SW 1271 (cell line): ENCODE measurements at places on chromosomes 16 and 17.

DNA sequence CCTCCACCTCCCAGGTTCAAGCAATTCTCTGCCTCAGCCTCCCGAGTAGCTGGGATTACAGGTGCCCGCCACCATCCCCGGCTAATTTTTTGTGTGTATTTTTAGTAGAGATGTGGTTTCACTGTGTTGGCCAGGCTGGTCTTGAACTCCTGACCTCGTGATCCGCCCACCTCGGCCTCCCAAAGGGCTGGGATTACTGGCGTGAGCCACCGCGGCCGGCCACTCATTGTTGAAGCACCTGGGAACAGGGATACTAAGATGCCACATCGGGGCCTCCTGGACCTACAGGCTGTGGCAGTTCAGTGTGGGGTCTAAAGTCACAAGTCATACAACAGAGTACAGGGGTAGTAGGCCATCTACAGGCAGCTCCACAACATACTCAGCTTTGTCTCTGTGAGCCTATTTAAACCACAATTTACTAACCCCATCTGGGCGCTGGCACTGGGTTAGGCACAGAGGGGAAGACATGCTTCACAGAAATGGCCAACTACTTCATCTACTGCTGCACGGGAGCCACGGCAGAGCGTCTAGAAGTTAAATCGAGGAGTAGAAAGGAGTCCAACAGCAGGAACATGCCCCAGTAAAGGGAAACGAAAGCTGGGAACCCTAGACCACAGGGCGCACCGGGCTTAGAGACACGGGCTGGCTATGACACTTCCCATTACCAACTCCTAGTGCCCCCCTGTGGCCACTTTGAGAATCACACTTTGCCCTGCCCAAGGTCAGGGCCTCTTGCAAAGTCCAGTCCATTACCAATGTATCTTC lies 4.3 kb downstream of the VAMP2 start:
- peak; percentile 87 for DNase-seq

GRCh38 chr17:79085154-79085920 lies 10.7 kb downstream of the ENGASE start:
- DNase-seq, result no peak

DNA sequence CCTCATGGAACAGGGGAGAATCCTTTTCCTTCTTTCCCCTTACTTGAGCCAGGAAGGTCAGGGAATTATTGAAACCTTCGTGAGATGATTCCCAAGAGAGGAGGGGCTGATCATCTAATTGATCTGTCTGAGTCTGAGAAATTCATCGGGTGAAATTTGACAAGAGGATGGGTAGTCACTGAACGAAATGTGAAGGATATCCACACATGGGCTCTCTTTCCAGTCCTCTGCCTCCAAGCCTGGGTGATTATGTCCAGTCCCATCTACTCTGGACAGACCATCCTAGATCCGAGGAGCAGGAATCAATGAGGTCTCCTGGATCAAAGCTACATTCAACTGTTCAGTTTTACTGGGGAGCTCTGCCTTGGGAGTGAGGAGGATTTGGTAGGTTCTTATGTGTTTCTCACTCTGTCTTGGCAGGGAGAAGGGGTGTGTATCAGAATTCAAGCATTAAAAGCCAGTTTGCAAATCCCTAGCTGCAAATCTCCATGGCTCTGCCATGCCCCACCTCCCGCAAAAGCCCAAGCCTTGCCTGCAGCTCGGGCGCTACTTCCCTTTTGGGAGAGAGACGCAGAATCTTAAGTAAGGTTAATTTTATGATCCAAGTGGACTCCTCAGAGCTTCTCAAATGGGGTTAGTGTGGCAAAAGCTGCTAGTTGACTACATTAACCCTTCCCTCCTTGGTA lies 47.1 kb upstream of the TEKT3 start:
- no peak for DNase-seq

DNA sequence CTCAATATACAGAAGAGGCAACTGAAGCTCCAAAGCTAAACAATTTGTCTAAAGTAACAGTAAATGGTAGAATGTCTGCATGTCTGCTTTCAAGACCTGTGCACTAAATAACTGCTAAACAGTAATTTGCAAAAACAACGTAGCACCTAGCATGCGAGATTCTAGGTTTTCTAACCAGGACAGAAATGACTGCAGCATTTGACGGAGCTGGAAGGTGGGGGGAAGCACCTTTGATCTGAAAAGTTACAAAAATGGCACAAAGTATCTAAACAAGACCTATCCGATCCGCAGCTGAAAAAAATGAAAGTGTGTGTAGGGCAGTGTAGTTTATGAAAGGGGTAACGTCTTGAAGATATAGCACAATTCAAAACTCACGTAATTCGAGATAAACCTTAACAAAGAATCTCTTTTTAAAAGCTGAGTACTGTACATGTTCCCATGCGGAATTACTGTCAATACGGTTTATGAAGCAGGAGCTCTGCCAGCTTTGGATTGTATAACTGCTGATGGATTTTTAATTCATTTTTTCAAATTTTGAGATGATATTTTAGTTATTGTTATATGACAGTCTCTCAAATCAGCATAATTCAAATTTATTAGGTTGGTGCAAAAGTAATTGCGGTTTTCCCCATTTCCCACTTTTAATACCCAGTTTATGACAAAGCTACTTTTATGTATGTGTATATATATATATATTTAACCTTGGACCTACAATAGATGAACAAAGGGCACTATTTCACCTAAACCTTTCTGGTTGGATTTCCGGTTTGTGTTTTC lies 1.2 kb upstream of the WIPI1 start:
- no peak for DNase-seq

GRCh38 chr17:4249452-4250029 lies 14.2 kb downstream of the ANKFY1 start:
- DNase-seq, result peak; percentile 10

DNA sequence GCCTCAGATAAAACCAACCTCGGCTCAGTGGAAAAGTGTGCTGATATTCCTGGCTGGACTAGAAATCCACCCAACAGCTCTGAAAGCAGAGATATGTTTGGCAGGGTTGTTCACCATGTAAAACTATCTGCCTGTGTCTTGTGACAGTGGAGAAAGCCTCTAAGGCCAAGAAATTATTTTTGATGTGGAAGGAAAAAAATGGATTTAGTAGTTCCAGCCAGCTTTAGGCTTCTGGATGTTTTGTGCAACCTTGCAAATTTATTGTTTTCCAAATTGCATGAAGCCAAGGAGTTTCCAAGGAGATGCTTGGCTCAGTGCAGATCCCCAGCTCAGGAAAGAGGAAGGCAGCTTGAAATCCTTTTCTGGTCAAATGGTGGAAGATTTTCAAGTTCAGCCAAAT lies 31.6 kb downstream of the TEKT5 start:
- no peak for DNase-seq

DNA sequence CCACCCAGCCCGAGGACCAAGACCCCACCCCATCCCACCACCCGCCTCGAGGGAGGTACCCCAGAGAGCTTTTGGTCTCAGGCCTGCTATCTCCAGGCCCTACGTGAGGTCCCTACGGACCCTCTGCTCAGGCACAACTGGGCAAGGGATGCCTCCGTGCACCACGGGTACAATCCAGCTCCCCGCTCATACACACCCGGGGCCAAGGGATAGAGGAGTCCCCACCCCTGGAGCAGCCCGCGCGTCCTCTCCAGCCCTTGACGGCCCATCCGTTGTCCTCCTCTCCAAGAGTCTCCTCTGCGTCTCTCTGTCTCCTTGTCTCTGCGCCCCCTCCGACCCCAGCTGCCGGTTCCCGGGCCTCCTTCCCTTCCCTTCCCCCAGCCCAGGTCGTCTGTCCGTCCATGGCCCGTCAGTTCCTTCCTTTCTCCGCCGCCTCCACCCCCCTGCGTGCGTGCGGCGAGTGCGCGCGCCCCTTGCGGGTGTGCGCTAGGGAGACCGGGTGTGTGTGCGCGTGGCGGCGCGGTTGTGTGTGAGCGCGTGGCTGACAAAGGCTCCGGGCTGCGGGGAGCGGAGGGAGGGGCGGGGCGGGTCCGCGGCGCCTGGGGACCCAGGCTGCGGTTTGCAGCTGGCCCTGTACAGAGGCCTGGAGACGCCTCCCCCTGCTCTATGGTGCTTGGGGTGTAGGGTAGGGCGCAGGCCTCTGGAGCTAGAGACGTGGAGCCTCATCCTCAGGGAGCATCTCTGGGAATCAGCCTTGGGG lies 930 bp downstream of the SPNS2 start:
- DNase-seq, result no peak

DNA sequence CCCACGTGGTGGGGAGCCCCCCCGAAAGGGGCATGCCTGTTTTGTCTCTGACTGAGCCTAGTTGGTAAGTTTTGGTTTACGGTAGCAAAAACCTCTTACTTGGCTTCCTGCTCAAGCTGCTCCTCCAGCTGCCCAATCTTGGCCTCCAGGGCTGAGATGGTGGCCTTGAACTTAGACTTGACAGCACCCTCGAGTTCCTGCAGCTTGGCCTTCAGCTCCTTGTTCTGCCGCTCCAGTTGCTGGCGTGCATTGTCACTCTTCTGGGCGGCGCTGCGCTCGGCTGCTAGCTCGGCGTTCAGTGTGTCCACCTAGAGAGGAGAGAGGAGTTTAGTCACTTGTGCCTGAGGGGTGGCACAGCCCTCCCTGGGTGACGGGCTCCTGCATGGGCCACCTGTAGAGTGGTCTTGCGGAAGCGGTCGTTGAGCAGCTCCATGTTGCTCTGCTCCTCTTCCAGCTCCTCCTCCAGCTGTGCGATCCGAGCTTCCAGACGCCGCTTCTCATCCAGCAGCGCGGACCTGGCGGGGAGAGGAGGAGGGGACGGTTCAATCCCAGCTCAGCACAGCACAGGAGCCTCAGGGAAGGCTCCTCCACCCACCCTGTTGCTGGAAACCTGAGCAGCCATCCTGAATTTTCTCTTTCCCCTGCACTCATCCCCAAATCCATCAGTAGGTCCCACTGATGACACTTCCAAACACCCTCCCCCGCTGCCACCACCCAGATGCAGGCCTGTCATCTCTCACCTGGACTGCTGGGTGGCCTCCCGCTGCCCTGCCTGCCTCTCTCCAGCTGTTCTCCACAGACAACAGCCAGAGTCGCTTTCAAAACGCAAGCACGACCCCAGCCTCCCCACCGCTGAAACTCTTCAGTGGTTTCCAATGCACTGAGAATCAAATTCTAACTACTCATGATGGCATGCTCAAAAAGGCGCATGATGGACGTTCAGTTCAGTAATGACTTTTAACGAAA lies 44.6 kb downstream of the NDEL1 start:
- no peak for DNase-seq

- DNase-seq, result no peak
These were observed 21.3 kb upstream of the NAGS start for GRCh38 chr17:43983196-43983514.

DNA sequence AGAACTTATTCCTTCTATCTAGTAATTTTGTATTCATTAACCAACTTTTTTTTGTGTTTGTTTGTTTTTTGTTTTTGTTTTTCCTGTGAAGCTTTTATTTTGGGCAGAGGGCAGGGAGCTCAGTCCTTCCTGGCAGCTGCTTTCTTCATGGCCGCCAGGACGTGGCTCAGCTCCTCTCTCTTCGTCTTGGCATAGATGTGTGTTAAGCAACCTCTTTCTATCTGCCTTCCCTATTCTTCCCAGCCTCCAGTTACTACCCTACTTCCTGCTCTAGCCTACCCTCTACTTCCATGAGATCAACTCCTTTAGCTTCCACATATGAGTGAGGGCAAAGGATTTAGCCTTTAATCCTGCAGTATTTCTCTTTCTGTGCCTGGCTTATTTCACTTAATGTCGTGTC lies 8.2 kb upstream of the BRD7 start:
- no peak for DNase-seq

GRCh38 chr17:52035336-52035915 lies 123.1 kb downstream of the CA10 start:
- DNase-seq, result no peak

GRCh38 chr17:57046749-57047148 lies 38.3 kb upstream of the AKAP1 start:
- no peak for DNase-seq

GRCh38 chr16:88343271-88343791 lies 39.4 kb upstream of the ZNF469 start:
- no peak for DNase-seq

GRCh38 chr16:57883953-57884654 lies 81.8 kb upstream of the KIFC3 start:
- DNase-seq, result no peak

GRCh38 chr17:2393954-2394749 lies 6.7 kb downstream of the MNT start:
- no peak for DNase-seq
